Stimulated activated CD8-positive, alpha-beta memory T cell treated with anti-CD3 and anti-CD28 coated beads, Interleukin-7, amount 100 ng/mL, for 4 hours (primary cell): ENCODE measurements at places on chromosomes 6 and 20.

DNA sequence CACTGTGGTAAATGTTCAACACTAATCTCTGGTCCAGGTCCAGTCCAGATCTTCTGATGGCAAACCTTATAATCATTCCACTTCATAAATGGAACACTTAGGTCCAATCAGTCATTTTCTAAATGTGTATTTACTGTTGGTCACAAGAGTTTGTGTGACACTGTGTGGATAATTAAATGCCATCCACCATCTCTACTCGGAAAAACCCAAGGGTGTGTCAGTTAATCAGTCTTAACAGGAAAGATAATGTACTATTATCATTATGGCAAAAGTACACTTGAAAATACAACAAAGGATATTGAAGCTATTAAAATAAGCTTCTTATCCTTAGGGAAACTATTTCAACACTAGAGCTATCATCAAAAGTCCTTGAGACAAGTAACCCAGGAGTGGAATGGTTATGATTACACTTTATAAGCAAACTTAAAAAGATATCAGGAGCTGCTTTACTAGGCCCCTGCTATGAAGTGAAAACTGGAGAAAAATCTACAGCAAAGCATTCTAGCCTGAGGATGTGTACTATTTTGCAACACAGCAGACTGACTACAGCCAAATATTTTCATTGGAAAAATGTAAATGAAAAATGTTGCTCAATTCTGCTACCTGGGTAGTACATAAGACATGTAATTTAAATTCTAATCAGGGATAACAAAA is 227.9 kb downstream of the LAMA2 start:
- DNase-seq = no peak

DNA sequence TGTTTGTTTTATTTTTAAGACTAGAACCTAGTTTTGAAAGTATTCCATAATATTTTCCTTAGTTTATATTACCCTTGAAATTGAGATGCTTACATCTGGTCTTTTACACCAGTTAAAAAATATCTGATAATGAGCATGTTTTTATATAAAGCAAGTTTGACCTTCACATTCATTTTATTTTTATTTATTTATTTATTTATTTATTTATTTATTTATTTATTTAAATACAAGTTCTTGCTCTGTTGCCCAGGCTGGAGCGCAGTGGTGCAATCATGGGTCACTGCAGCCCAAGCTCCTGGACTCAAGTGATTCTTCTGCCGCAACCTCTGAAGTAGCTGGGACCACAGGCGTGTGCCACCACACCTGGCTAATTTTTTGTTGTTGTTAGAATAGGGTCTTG is 52.8 kb upstream of the ADIG start:
- DNase-seq = no peak

DNA sequence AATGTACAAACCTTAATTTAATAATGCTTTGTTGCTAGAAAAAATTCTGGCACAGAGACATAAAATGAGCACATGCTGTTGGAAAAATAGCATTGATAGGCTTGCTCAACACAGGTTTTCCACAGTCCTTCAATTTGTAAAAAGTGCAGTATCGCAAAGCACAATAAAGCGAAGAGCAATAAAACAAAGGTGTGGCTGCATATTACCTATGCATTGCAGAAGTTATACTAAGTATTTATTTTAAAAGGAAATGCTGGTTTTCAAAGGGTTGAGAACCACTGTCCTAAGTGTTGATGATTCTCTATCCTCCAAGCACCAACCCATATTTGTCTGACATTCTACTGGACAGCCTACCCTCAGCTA is 54.1 kb upstream of the CAP2 start:
- no peak for DNase-seq

DNA sequence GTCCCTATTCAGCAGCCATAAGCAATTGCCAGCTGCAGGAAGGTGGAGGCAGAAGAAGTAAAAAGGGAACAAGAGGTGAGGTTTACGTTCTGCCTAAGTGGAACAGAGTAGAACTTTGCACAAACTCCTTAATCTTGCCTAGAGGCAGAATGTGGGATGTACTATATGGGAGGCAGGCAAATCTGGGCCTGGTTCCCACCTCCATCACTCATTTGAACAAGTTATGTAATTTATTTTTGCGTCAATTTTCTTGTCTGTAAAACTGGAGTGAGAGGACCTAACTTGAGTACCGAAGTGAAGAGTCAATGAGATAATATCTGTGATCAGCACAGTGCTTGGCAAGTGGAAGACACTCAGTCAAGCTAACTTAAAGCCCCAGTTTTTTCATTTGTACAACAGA is 2.0 kb upstream of the TPBG start:
- DNase-seq = no peak

DNA sequence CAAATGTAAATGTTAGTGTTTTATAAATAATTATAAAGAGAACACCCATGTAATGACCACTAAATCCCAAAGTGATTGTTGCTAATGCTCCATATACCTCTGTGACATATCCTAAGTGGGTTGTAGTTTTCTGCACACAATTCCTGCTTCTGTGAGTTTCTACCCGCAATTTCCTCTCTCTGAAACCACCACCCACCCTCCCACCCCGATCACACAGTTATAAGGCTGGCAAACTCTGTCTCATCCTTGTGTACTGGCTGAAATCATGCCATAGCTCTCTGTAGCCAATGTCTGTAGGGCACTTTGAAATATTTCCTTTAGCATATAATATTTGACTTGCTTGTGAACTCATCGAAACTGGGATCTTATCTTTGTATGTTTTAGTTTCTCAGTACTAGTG is 236.6 kb downstream of the PLCB1 start:
- no peak for DNase-seq

- DNase-seq = no peak
Measured at GRCh38 chr6:149487316-149487715, 2.5 kb upstream of the ZC3H12D start.

DNA sequence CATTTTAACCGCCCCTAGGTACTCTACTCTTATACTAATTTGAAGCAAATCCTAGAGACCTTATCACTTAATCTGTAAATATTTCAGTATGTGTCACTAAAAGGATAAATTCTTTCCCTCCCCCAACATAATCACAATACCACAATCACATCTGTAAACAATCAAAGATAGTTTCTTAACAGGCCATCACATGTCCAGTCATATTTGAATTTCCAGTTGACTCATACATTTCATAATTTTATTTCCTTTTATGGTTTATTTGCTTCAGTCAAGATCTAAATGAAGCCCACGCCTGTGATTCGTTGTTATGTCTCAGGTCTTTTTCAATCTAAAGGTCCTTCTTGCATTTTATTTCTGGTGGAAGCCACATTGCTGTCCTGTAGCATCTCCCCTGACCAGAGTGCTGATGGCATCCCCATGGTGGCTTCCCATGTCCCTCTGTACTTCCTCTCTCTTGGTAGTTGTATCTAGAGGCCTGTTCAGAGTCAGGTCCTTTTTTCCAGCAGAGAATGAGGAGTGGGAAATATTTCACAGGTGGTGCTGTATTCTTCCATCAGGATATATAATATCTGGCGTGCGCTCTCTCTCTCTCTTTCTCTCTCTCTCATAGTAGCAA is 128.6 kb upstream of the SLC22A23 start:
- no peak for DNase-seq

DNA sequence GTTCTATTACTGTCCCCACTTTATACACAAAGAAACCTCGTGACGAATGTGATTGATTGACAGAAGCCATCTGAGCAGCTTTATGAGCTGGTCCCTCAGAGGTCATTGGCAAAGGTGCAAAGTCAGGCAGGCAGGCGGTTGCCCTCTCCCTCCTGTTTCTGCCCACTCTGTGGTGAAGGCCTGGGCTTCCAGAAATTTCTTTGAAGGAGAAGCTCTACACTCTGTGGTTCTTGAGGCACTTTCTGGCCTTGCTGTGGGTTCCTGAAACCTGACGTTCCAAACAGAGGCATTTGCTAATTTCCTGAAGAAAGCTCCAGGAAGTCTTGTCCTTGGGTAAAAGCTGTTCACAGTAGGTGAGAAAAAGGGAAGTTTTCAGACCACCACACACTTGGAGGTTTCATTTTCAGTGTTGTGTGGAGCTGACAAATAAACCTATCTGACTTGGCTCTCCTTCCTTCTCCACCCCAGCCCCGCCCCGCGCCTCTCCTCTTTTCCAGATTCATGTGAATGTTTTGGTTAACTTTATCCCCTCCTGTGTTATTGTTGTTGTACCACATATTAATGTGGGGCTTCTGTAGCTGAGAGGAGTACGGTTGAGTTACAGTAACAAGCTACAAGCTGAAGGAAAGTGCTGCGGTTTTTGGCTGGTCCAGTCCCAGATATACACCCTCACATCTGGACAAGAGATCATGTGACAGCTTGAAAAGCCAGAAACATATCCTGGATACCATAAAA is 274.1 kb downstream of the CLIC5 start:
- no peak for DNase-seq
